ENCODE measurements at places on chromosomes 13 and 19. TPM values are rescaled to one million over a fixed set of nuclear protein-coding genes. Genes with fewer than 3 reads are reported as not detected.

The SLC25A15 gene
- 17.8 TPM for total RNA-seq

The CAMSAP3 gene
- total RNA-seq, result not detected

GRCh38 chr19:56091751-56092546 is 29.1 kb downstream of the ZNF787 start:
- DNase-seq, result peak; percentile 89

The MAMSTR gene
- total RNA-seq, result 0.39 TPM

GRCh38 chr13:37701306-37701705 is 102.7 kb upstream of the POSTN start:
- DNase-seq, result peak; percentile 31

DNA sequence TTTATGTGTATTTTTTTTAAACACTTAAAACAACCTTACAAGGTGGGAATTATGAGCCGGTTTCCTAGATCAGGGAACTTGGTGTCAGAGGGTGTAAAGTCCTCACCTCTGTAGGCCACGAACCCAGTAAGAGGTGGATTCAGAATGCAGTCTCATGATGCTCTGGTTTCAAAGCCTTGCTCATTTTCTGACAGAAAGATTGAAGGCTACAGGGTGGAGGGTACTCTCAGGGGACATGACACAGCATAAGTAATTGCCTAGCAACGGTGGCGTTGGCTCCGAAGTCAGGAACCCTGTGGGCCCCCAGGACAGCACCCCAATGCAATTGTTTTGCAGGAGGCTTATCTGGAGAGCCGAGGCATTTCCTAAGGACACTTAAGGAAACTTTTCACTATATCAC is 794.7 kb downstream of the EFNB2 start:
- DNase-seq, result no peak

The ZMYM2 gene
- 25.6 TPM for total RNA-seq

DNA sequence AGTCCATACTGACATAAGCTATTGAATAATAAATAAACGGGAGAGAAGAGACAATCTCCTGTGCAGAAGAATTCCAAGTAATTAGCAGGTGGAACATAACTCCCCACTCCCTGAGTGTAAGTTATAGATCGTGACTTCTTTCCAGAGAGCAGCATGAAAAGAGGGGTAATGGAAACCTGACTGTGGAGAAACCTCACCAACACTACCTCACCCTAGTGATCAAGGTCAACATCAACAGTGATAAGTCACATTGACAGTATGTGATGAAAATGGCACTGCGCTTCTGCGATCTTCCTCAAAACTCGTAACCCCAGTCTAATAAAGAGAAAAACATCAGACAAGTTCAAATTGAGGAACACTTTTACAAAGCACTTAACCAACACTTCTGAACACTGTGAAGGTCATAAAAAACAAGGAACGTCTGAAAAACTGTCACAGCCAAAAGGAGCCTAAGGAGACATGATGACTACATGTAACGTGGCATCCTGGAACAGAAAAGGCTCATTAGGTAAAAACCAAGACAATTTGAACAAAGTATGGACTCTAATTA is 19.8 kb downstream of the CAB39L start:
- DNase-seq, result no peak

The MATK gene
- not detected for total RNA-seq
